ENCODE measurements at places on chromosomes 11 and 22. TPM values are rescaled to one million over a fixed set of nuclear protein-coding genes. Genes with fewer than 3 reads are reported as not detected.

MIAT gene
- 0.86 TPM for total RNA-seq

OTOG gene
- total RNA-seq = not detected

NPAS4 gene
- not detected for total RNA-seq

ZBTB16 gene
- 13.6 TPM for total RNA-seq

OR52B6 gene
- not detected for total RNA-seq

OR56A4 gene
- not detected for total RNA-seq

IGSF22 gene
- not detected for total RNA-seq

SMTNL1 gene
- total RNA-seq = not detected

SUSD2 gene
- total RNA-seq = 13.8 TPM

GGTLC3 gene
- total RNA-seq = not detected

PICK1 gene
- 17.7 TPM for total RNA-seq

TMEM191B gene
- not detected for total RNA-seq

TRPM5 gene
- total RNA-seq = not detected

LINC01488 gene
- total RNA-seq = not detected

ELF5 gene
- not detected for total RNA-seq

MUC15 gene
- total RNA-seq = not detected

MAJIN gene
- total RNA-seq = not detected

CCDC87 gene
- total RNA-seq = under 0.01 TPM

C11orf97 gene
- not detected for total RNA-seq

NXPE1 gene
- not detected for total RNA-seq

ASPHD2 gene
- total RNA-seq = 0.86 TPM

OR8G5 gene
- total RNA-seq = not detected

TNNI2 gene
- total RNA-seq = not detected

PLEKHA7 gene
- 0.71 TPM for total RNA-seq

LMO1 gene
- total RNA-seq = not detected

SLC22A6 gene
- total RNA-seq = not detected

SAA2 gene
- total RNA-seq = not detected

OR5A1 gene
- total RNA-seq = not detected

CYTH4 gene
- 0.53 TPM for total RNA-seq

IL17REL gene
- total RNA-seq = not detected

GRM5 gene
- not detected for total RNA-seq

ZNF214 gene
- 2.3 TPM for total RNA-seq

Measured in myometrial cell (primary cell).